ENCODE measurements at places on chromosomes 3 and 15.

GRCh38 chr15:74011610-74012009, 17.1 kb downstream of the PML start:
- no peak for DNase-seq

DNA sequence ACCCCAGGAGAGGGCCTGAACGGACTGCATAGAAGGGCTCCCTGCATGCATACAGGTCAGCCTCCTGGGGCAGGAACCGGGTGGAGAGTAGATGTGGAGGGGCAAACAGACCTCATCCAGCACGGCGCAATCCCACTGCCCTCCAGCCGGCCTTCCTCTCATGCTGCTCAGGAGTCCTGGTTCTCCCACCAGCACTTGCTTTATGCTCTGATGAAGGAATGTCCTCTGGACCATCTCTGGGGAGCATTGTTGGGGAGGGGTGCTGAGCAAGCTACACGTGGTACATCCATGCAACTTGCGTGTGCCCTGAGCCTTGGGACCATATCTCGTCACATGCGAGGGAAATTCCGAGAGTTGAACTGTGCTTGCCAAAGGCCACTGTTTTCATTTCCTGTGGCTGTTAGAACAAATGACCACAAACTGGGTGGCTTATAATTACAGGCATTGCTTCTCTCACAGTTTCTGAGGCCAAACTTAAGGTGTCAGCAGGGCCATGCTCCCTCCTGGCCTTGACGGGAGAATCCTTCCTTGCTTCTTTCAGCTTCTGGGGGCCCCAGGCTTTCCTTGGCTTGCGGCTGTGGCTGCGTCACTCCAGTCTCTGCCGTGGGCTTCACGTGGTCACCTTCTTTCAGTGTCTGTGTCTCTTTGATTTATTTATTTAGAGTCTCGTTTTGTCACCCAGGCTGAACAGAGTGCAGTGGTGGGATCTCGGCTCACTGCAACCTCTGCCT, 12.2 kb downstream of the SELENOS start:
- no peak for DNase-seq

DNA sequence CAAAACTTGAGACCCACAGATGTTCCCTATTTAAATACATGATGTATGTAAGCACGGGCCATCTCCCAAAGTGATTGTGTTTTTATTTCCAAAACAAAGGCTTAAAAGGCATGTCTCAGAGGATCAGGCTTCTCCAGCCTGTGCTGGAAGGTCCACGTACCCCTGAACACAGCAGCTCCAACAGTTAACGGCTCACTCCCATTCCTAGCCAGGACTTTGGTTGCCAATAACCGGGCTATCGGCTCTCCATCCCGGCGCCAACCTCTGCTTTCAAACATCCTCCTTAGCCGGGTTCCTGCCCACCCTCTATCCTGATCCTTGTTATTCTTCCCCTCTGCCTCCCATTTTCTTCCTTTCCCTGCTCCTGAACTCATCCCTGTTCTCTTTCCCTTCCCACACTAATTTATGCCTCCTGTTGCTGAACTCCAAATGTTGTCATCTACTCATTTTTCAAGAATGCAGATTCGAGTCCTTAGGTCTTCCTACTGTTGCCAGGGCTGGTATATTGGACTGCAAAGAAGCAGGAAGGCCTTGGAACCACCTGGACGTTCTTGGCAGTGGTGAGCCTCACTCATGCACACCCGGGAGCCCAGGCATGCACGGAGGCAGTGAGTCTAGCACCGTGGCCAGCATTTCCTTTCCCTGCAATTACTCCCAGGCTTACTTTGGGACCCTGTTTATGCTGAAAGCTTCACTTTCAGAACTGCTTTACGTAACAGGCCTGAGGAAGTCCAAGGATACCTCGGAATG, 128.4 kb upstream of the RAD18 start:
- no peak for DNase-seq

GRCh38 chr15:52290329-52290728, 5.3 kb downstream of the MYO5C start:
- DNase-seq, result no peak

GRCh38 chr3:43966126-43966525, 275.4 kb downstream of the ABHD5 start:
- DNase-seq, result no peak

DNA sequence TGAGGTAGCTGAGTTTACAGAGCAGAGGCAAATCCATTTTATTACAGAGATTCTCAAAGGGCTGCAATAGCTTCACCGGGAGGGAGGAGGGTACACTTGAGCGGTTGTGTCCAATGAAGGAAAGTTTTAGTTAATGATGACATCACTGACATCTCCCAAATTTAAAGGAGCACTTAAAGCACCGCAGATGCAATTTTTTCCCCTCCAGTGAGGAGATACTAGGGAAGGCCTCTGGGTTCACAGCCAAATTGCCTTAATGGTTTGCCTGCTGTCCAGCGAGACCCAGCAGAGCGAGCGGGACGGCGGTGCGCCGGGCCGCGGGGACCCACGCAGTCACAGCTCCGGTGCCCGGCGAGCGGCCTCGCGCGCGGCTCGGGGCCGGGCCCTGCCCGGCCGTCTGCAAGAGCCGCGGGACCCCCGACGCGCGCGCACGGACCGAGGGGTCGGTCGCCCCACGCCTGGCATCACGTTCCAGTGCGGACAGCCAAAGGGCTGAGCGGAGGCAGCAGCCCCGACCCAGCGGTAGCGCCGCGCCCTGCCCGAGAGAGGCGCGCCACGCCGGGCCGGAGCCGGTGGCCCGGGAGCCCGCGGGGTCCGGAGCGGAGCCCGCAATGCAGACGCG, 160.5 kb upstream of the CHRNA7 start:
- DNase-seq, result no peak

- no peak for DNase-seq
Measured at GRCh38 chr3:95228416-95228815, 1165.6 kb downstream of the NSUN3 start.

GRCh38 chr15:69141833-69142232, 18.6 kb upstream of the GLCE start:
- DNase-seq, result no peak

DNA sequence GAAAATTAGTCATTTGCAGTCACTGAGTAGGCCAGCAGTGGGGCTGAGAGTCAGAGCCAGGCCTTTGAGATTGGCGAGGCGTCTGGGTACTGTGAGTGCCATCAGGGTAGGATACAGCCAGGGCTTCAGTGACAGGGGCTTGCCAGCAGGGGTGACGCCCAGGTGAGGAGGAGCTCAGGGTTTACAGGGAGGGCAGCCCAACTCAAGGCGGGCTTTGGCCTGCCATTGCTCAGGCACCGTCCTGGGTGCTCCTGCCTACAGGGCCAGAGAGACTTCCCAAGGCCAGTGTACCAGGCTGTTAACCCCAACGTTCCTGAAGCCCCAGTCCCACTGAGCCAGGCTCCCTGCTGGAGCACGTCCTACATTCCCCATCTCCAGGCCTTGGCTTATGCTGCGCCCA, 152.0 kb downstream of the FBLN2 start:
- no peak for DNase-seq

DNA sequence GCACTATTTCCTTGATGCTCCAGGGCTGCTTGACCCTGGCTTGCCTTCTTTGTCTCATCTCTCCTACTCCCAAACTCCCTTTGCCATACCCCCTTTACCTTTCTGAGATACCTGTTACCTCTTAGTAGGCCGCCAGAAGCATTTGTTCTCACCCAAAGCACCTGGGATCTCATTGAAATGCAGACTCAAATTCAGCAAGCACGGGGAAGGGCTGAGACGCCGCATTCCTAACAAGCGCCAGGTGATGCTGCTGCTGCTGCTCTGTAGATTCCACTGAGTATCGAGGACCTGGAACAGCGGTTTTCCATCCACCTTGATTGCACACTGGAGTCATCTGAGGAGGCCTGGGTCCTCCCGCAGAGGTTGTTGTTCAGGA, 91.8 kb downstream of the TMEM266 start:
- DNase-seq, result no peak

DNA sequence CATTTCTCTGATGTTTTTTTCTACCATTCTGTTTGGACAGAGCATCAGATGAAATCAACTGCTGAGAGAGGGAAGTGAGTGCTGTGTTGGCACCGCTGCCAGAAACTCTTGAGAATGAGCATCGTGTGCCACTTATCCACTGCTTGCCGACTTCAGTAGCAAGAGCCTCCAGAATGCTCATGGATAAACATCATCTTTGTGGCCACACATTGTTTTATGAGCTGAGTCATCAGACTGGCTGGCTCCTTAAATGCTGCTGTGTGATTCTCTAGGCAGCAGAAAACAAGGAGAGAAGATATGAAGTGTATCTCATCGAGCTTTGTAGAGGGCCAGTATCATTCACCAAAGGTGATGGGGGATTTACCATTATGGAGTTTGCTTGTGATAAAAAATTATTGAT, 3.4 kb upstream of the DOCK3 start:
- DNase-seq, result no peak

DNA sequence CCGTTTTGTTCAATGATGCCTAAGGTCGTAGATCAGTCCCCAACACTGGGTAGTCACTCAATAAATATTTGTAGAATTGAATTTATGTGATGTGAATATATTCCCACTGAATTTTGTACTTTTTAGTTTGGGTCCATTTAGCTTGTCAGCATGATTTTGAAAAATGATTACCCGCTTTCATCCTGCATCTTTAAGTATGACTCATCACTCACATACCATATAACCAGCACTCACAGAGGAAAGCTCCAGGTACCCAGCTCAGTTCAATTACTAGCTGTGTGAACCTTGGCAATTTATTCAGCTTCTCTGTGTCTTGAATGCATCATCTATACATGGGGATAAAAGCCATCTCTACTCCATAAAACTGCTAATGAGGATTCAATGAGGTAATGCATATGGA, 2.2 kb upstream of the MLF1 start:
- no peak for DNase-seq

DNA sequence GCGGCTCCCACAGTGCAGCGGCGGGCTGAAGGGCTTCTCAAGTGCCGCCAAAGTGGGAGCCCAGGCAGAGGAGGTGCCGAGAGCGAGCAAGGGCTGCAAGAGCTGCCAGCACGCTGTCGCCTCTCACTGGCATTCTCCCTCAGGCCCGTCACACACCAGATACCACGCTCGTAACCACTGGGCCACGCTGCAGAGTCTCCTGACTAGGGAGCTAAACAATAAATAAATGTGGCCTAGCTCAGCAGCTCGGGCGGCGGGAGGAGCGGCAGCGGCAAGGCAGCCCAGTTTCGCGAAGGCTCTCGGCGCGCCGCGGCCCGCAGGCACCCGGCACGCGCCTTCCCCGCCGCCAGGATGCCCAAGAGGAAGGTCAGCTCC, 55.9 kb upstream of the FAM174B start:
- no peak for DNase-seq

GRCh38 chr3:189337673-189338091, 165.9 kb downstream of the TPRG1 start:
- DNase-seq, result no peak

DNA sequence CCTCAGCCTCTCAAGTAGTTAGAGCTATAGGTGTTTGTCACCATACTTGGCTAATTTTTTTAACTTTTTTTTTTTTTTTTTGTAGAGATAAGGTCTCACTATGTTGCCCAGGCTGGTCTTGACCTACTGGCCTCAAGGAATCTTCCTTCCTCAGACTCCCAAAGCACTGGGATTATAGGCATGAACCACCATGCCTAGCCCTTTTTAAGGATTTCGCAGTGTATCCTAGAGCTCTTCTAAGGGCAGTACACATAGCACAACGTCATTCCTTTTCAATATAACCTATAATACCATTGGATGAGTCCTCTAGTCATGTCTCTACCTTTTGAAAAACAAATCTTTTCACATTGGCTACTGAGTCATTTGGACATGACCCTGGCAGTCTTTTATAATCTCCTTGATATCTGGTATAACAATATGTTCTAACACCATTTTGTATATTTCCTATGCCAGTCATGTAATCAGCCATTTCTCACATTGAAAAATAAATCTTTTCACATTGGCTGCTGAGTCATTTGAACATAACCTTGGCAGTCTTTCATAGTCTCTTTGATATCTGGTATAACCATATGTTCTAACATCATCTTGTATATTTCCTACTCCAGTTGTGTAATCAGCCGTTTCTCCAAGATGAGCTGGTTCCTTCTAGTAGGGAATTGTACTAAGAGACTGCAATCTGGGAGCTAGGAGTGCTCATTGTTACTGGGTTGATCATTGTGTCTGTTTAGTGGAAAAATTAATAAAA, 944.7 kb downstream of the MCTP2 start:
- DNase-seq, result no peak

Measured in NCI-H774 (cell line).